ENCODE measurements at places on chromosomes 3 and 15. TPM values are rescaled to one million over a fixed set of nuclear protein-coding genes. Genes with fewer than 3 reads are reported as not detected.

GRCh38 chr3:112074006-112074405 lies 12.2 kb upstream of the C3orf52 start:
- DNase-seq: no peak
- no peaks in the 10 kb centered on the region for H3K4me1 ChIP-seq
- no peak overlapping the region for H3K4me3 ChIP-seq
- no peaks in the 10 kb centered on the region for H3K27me3 ChIP-seq
- no peaks in the 10 kb centered on the region for H3K36me3 ChIP-seq

The IGSF10 gene
- 5.6 TPM for polyA plus RNA-seq

GRCh38 chr3:26018889-26019288 lies 229.0 kb downstream of the OXSM start:
- no peak overlapping the region for H3K4me3 ChIP-seq
- H3K27me3 ChIP-seq: no peaks in the 10 kb centered on the region
- no peaks in the 10 kb centered on the region for H3K36me3 ChIP-seq
- H3K4me1 ChIP-seq: no peaks in the 10 kb centered on the region
- no peak for DNase-seq
- no peak overlapping the region for H3K27ac ChIP-seq

- no peaks in the 10 kb centered on the region for H3K4me1 ChIP-seq
- H3K27me3 ChIP-seq: no peaks in the 10 kb centered on the region
- no peak for DNase-seq
These were observed 429.2 kb downstream of the OTOL1 start for GRCh38 chr3:161925749-161926360.

The SH2D7 gene
- polyA plus RNA-seq: not detected

All from adrenal gland (tissue), 19 donors.